NCI-H2171 treated with DMSO at 0.1 percent for 48 hours (cell line): ENCODE measurements at places on chromosomes 3 and 15.

- no peak for DNase-seq
These were observed 304.1 kb downstream of the ZNF621 start for GRCh38 chr3:40828741-40829415.

DNA sequence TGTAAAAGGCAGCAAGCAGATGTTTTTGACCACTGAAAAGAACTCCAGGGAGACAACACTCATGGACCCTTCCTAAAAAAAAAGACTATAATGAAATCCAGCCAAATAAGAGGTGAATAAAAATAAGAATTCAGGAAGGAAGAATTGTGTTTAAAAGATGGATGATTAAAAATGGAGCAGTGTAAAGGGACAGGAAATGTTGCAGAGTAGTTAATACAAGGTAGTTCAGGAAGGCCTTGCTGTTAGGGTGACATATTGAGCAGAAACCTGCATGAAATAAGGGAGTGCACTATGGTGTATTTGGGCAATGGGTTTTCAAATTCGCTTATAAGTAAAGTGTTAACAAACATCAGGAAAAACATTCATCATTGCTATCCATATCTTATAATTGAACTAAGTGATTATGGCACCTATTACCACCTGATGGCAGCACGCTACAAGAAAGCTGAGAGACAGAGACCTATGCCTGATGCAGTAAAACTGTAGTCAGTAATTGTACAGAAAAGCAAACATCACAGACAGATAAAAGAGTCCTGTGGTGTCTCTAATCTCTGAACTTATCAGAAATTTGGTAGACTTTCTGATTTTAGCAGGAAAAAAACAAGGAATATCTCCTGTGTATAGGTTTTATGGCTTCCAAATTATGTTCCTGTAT lies 5.8 kb upstream of the DBR1 start:
- peak; percentile 73 for DNase-seq

DNA sequence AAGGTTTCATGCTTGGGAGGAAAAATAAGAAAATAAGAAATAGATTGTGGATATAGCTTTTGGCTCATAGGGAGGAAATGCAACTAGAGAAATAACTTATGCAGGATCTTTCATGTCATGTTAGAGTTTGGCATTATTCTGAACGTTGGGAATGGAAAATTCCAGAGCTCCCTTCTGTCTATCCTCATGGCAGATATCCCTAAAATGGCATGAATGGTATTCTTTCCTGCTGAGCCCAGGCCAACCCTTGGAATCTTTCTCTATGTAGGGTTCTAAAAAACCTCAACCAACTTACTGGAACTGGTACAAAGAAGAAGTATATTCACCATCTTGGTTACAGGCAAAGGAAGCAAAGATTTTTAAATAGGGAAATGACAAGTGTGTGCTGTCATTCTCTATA lies 212.5 kb downstream of the CHST2 start:
- DNase-seq: peak; percentile 39

DNA sequence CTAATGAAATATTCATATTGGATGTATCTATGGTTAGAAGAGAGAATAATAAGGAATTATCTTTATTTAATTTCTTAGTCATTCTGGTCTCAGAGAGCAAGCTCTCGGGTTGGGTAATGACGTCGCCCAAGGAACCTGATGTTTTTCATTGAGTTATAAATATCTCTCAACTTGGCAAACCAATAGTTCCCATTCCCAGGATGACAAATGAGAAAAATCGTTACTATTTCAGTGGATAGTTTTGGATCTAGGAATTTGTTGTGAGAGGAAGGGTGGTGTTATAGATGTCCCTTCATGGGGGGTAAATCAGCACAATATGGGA lies 162.9 kb upstream of the NR2E3 start:
- no peak for DNase-seq

GRCh38 chr3:156478891-156479290 lies 76.0 kb downstream of the SSR3 start:
- DNase-seq: peak; percentile 98

DNA sequence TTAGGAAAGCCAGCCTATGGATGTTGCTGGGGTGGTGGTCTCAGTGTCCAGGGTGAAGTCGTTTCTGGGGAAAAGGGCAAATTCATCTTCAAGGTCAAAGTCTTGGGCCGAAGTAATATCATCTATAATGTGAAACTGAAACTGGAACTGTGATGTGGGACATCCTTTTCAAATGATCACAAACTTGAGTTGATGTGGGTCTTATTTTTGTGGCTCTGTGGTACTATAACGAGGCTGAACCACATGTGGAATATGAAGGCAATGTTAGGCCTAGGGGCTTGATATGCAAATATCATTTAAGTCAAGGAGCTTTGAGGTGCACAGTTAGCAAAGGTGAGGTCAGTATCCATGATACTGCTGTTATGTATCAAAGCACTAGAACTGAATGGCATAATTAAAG lies 1.5 kb upstream of the CD200R1L start:
- no peak for DNase-seq

GRCh38 chr15:67999320-68000100 lies 54.6 kb upstream of the PIAS1 start:
- no peak for DNase-seq

DNA sequence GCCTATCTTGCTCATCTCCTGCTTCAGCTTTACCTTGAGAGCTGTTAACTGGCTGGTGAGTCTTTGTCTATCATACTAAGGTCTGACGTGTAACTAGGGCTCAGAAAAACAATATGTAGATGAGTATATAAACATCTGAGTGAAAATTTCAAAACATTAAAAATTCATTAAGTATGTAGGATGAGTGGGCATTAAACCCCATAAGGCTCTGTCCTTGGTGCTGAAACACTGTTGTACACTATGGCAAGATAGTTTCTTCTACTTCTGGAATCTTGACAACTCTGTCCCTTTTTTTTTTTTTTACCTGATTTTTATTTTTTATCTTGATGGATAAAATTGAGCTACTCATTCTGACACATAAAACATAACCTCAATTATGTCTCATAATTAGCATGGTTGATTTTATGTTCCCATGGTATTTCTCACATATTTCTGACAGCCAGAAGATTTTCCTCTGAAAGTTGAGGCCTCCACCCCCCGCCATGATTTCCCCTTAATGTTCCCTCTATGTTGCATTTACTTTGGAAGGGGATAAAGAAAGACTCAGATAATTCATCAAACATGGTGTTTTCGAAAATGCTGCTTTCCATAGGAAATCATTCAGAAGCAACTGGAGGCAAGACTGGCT lies 54.3 kb downstream of the DGKG start:
- no peak for DNase-seq

- DNase-seq: no peak
These were observed 23.2 kb downstream of the NRG4 start for GRCh38 chr15:75989045-75989444.

DNA sequence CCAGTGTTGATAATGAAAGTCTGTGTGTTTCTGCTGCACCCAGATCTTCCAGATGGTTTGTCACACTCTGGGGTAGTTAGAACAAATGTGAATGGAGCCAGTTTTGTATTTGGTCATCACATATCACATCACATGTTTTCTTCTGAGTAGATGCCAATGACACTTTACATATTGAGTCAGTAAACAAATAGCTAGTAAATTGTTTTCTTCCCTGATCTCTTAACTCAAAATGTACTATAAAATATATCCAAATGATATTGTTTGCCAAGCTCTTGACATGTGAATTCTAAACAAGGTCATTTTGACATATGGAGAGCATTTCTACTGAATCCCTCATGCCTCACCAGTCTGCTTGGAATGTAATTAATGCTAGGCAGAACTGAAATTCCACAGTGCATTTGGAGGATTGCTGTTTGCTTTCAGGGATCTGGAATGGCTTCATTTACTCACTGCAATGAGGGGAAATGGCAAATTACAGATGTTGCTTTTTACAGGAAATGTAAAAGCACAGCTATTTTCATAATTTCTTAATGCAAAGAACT lies 45.0 kb downstream of the PDHB start:
- peak; percentile 23 for DNase-seq

DNA sequence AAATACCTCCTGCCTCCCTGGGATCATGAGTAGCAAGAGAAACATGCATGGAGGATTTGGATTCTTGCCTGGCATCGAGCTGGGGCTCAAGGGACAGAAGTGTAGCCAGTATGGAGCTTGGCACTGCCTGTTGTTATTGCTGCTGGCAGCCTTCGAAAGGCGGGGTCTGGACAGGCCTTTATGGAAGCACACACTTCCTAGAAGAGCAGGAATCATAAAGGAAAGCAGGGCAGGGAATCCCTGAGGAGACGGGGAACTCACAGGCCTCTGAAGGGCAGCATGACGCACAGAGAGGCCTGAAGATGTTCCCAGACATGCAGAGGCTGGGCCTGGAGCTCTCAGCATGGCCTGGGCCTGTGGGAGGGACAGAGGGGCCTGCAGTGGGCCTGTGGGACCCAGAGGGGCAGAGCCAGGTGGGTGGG lies 18.6 kb upstream of the SLC41A3 start:
- no peak for DNase-seq

- no peak for DNase-seq
These were observed 4.5 kb downstream of the WNT5A start for GRCh38 chr3:55482496-55483195.

- peak; percentile 51 for DNase-seq
These were observed 1.2 kb downstream of the TBL1XR1 start for GRCh38 chr3:177196008-177196455.

DNA sequence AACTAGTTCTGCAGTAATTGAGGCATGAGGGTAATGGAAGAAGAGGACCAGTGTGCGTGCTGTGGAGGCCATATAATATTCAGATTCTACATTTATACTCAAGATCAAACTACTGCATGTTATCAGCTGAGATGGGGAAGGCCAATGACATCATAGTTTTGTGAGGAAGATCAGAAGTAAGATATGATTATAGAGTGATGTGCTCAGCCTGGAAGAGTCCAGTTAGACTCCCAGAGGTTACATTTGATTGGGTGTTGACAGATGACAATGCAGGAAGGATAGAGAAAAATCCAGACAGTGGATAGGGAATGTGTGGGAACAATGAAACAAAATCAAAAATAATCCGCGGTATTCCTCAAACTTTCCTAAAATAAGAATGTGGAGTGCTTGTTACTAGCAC lies 35.4 kb downstream of the GOLIM4 start:
- DNase-seq: no peak

DNA sequence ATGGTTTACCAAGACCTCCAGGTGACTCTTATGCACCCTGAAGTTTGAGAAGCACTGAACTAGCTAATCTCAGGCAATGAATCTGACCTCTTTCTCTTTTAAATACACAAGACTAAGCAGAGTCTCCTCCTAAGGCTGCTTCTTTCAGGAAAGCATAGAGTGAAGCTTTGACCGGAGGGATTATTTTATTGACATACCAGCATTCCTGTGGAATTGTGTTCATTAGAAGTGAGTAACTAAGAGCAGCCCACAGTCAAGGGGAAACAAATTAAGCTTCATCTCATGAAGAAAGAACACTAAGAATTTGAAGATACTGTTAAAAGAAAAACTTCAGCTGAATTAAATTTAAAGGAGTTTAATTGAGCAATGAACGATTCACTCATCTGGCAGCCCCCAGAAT lies 963.5 kb downstream of the NTRK3 start:
- DNase-seq: no peak

GRCh38 chr15:98981851-98982722 lies 25.5 kb downstream of the PGPEP1L start:
- DNase-seq: no peak

DNA sequence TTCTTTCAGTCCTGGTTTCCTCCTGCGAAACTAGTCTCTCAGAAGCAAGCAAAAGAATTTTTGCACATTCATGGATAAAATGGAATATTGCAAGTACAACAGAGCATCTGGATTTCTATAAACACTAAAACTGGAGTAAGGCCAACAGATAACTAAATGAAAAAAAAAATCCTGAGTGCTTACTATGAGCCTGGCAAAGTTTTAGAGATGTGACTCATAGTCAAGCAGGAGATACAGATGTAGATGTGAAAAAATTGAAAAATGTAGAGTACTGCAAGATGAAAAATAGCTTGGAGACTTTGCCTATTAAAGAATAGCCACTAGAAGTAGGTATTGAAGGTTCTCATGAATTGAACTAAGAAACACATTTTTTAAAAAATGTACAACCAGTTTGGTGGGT lies 397.4 kb downstream of the OTOL1 start:
- DNase-seq: no peak

GRCh38 chr15:41622901-41623300 lies 37.3 kb upstream of the MGA start:
- no peak for DNase-seq

DNA sequence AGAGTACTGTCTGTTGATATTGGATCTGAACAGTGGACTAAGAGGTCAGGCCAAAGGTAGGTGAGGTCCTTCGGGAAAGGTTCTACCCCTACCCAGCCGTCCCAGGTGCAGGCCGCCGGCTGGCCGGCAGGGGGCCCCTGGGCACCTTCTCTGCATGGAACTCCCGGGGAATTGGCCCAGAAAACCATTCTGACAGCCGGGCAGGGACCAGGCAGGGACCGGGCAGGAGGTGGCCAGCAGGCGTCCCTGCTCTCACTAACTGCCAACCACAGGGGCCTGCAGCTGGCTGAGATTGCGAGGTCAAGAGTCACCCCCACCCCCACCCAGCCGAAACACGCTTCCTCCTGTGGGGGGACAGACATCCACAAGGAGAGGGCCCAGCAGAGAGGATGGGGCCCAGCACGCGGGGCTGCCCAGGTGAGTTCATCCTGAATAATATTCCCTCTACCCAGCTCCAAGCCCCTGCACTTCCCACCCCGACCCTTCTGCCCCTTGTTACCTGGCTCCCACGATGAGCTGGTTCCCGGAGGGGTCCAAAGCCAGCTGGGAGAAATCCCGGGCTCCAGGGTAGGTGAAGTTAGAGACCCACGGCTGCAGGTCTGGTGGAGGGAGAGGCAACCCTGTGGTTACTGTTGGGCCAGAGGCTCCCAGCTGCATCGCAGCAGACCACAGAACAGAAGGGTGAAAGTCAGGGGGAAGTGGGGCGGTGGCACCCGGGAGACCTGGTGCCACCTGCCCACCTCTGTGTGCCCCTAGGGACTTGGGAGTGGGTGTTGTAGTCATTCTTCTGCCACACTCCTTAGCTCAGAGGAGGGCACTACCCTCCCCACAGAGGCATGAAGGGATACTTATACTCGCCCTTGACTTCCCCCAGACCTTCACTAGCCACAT lies 84.4 kb downstream of the SEMA5B start:
- no peak for DNase-seq

- DNase-seq: no peak
These were observed 54.4 kb downstream of the PGPEP1L start for GRCh38 chr15:98953000-98953787.

- no peak for DNase-seq
These were observed 72.0 kb downstream of the RAD18 start for GRCh38 chr3:8891303-8891702.

GRCh38 chr3:2934541-2934940 lies 175.6 kb downstream of the IL5RA start:
- no peak for DNase-seq

DNA sequence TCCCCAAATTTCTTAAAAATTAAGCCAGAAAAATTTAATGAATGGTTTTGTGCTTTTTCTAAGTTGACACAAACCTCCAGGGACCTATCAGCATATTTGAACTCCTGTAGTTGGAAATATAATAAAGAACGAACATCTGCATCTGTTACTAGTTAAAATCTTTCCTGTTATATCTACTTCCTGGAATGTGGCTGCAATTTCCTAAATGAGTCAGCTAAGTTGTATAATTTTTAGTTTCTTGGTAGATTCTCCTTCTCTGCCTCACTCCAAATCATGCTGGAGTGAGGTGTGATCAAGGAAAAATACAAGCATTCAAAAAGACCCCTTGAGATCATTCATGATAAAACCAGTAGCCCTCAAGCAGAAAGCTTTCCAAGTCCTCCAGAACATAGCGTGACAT lies 106.2 kb upstream of the MCTP2 start:
- DNase-seq: no peak
